ENCODE measurements at places on chromosomes 12 and 14.

DNA sequence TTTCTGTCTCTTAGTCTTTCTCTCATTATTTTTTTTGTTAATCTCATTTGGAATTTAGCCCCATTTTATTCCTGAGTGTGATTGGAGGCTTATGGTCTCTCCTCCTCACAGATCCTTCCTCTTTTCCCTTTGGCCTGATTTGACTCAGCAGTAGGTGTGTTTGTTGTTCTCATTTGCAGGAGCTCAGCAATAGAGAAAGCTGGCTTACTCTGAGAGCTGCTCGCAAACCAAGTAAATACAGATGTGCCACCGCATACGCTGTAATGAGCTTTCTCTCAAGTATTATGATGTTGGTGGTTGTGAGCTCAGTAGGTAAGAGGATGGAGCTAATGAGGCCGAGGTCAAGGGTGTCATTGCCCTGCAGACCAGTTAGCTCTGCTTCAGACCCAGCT is 206.5 kb downstream of the ETV6 start:
- no peak for DNase-seq

GRCh38 chr14:36215217-36215598 is 38.7 kb upstream of the PTCSC3 start:
- DNase-seq = no peak

DNA sequence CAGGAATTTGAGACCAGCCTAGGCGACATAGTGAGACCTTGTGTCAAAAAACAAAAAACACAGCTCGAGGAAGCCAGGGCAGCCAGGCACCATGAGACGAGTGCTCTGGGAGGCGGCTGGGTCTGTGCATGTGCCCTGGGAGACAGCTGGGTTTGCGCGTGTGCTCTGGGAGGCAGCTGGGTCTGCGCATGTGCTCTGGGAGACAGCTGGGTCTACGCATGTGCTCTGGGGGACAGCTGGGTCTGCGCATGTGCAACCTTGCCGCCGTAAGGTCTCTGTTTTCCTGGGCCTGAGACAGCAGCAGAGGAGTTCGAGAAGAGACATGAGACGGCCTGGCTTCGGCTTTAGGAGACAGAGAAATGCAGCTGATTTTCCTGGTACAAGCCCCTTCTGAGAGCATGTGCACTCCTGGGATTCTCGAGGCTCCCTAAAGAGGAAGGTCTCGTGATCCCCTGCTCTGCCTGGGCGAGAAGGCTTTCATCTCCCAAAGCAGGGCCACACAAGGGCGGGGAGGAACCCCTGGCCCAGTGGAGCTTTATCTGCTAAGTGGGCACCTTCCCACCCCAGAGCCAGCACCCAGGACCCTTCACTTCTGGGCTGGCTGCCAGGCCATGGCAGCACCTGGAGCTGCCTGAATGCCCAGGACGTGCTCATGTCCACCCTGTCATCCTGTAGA is 3.5 kb upstream of the BDKRB1 start:
- DNase-seq = no peak

DNA sequence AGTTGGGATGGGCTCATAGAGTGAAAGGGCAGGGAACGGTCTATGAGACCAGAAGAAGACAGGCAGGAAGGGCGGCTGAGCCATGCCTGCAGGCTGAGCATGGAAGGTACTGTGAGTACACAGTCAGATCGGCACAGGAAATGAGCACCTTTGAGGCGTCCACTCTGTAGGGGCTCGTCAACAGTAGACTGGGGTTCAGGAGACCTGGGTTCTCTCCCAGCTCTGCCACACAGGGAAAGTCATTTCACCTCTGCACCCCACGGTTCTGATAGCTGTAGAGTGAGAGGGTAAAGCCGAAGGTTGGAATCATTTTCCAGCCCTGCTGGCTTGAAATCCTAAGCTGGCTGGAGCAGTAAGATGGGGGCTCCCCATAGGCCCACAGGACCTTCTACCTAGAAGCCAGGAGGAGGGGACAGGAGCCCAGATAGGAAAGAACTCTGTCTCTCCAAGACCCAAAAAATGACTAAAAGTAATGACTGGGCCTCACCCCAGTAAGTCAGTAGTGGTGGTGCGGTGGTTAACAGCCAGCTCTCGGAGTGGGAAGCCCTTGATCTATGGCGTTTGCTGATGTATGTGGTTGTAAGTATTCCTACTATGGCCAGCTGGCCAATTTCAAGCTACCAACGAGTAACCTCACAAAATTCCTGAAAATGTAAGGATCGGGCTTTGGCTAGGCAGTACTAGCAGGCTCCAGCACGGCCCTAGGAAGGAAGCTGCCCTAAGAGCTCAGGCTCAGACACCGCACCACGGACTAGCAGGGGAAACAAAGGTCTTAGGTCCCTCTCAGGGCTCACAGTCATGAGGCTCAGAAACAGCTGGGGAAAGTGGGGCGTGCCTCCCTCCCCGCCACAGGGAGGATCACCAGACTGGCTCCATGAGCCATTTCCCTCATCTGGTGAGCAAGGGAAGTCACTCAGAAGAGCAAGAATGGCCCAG is 10.3 kb upstream of the CD27 start:
- DNase-seq = peak; percentile 45

GRCh38 chr14:105018414-105018813 is 2.5 kb downstream of the CDCA4 start:
- DNase-seq = no peak

DNA sequence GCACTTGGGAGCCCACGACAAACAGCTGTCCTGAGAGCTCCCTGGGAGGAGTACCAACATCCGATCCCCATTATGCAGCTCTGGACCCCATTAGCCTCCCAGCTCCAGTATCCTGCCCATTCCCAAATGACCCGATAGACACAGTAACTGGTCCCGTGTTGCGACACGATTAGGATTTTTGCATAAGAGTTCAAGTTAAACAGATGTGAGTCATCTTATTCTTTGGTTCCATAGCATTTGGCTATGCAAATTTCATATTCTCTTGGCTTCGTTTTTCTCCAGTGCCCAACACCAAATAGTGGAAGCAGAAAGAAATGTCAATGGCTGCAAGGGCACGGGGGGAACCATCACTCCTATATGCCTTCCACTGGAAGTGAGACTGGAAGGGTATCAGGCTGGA is 43.0 kb upstream of the LRRC10 start:
- no peak for DNase-seq

- no peak for DNase-seq
These were observed 103.1 kb downstream of the UNC79 start for GRCh38 chr14:93533842-93534241.

DNA sequence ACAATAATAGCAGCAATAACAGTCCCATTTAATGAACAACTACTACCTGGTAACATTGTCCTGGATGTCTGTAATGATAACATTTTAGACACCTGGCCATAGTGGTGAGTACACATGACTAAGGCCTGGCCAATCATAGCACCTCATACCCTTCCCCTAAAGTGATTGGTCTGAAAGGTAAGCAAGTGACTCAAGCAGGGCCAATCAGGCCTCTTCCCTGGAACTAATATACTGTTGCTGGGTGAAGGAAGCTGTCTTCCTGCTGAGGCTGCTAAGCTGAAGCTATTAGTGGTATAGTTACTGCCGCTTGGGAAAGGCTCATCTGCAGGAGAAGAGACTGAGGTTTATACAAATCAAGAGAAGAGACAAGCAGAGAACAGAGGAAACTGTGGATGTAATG is 18.7 kb upstream of the NOS1 start:
- no peak for DNase-seq

GRCh38 chr12:59678759-59679411 is 83.1 kb downstream of the SLC16A7 start:
- DNase-seq = no peak

DNA sequence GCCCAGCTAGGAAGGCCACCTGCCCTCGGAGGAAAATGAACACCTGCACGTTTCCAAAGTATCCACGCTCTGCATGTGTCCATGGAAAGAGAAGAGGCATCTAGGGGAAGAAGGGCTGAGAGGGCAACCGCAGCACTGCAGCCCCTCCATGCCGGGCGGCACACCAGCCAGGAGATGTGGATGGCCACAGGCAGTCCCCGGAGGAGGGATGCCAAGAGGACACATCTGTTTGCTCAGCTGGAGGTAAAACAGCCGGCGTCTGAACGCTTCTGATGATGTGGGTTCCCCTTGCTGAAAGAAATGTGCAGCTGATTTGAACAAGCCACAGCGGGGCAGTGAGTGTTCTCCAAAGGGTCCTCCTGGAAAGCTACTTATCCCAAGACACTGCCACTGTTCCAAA is 34.0 kb downstream of the CHGA start:
- no peak for DNase-seq

GRCh38 chr14:90608929-90609341 is 207.3 kb downstream of the TTC7B start:
- no peak for DNase-seq

DNA sequence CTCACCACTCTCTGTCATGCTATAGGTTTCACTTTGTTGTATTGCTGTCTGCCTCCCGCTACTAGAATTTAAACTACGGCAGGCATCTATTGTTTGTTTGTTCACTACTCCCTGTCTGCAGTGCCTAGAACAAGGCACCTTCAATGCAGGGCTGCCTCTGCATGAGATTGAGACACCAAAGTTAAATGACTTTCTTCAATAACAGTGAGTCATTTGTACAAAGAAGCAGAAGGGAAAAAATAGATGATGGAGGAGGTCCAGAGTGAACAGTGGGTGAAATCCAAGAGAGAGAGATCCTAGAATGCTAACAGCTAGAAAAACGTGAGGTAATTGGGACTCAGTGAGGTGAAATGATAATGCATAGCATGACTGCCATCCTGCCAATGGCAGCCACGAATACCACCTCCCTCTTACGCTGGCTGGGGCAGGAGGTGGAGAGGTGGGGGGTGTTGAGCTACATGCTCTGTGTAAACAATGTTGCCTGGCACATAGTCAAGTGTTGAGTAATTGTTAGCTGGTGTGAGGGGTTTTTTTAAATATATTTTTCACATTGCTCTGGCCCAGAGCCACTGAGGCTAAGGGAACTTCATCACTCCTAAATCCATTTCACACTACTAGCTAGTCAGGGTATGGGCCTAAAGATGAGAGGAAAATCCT is 367.6 kb downstream of the RPS29 start:
- DNase-seq = no peak

DNA sequence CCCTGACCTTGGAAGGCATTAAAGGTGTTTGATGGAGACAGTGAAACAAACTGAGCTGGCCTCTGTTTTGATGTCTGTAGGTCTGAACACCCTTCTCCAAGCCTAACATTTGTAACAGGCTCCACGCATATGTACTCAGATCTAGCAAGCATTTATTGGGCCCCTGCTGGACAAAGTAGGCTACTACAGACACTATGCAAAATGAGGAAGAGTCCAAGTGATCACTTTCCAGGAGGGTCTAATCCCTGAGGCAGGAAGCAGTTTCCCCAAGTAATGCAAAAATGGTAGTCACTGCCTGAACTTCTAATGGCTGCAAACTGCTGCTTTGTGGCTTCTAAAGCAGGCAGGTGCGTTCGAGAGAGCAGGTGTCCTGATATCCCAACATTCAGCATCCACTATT is 405.8 kb downstream of the MED13L start:
- DNase-seq = no peak

DNA sequence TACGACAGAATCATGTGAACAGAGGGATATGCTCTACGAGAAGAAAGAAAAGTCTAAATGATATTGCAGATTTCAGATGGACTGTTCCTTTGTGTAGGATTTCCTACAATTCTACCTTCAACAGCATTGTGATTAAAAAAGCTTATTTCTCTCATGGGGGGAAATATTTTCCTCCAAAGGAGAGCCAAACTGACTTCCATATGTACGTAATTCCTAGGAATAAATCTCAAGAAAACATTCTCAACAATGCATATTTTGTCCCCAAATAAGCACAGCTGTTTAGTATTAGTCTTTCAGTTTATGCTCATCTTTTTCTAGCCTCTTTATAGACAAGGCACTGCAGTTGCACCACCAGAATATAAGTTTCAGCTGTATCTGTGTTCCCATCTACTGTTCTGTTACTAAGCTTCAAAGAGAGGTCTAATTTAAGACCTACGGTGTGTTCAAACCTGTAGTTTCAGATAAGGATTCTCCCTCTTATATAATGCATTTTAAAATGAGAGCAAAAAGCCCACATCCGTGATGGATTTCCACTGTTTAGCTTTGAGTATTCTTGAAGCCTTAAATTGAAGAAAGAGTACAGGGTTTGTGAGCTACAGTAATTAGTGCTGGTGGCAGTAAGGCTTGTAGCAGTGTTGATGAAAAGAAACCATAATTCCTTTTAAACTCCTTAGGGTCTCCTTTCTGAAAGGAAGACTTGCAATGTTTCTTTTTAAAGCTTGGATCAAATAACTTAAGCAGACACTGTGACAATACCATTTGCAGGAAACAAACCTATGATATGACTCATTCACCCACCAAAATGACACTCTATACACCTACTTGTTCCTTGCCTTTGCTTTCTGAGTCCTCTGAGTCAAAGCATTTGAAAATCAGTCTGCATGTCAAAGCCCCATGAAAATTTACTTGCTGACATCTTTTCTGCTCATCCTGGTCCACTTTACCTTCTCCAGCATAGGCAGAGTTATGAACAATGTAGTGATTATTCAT is 754.1 kb downstream of the NOVA1 start:
- no peak for DNase-seq

- no peak for DNase-seq
These were observed 93.4 kb upstream of the NCOR2 start for GRCh38 chr12:124660851-124661250.

DNA sequence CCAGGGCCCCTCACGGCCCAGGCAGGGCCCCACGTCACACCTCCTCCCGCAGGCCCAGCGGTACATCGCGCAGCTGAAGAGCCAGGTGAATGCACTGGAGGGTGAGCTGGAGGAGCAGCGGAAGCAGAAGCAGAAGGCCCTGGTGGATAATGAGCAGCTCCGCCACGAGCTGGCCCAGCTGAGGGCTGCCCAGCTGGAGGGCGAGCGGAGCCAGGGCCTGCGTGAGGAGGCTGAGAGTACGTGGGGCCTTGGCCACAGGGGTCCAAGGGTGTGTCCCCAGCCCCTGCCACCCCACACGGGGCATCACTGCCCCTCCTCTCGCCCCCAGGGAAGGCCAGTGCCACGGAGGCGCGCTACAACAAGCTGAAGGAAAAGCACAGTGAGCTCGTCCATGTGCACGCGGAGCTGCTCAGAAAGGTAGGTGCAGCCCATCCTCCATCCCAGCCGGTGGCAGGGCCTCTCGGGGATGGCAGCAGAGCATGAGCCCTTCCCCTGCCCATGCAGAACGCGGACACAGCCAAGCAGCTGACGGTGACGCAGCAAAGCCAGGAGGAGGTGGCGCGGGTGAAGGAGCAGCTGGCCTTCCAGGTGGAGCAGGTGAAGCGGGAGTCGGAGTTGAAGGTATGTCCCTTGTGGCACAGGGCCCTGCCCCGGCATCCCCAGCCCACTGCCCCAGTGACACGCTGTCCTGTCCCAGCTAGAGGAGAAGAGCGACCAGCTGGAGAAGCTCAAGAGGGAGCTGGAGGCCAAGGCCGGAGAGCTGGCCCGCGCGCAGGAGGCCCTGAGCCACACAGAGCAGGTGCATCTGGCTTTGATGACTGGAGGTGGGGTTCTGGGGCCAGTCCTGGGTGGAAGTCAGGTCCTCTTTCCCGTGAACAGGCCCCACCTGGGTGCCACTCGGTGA is 20.9 kb downstream of the HIP1R start:
- DNase-seq = no peak

GRCh38 chr12:46219877-46220655 is 48.8 kb downstream of the SLC38A1 start:
- peak; percentile 89 for DNase-seq

DNA sequence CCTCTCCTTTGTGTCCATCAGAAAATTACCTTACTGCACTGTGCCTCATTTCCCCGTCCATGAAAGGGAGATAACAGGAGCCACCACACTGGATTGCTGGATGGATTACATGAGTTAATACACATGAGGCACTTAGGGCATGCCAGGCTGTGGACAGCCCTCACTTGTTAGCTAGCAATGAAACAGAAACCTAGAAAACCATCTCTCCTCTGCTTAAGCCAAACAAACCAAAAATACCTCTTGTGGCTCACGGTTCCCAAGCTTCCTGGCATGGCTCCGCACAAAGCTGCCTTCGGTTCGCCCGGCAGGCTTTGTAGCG is 660 bp upstream of the HCFC2 start:
- DNase-seq = no peak

Measured in CD4-positive, alpha-beta T cell treated with Interleukin-21 for 1 hour (primary cell).